ENCODE measurements at places on chromosomes 3 and 15.

- no peak for DNase-seq
These were observed 74.8 kb upstream of the POLG start for GRCh38 chr15:89409184-89410038.

GRCh38 chr15:78110096-78110495 is 17.7 kb downstream of the SH2D7 start:
- no peak for DNase-seq

GRCh38 chr15:40087991-40088928 is 20.4 kb downstream of the BMF start:
- no peak for DNase-seq

DNA sequence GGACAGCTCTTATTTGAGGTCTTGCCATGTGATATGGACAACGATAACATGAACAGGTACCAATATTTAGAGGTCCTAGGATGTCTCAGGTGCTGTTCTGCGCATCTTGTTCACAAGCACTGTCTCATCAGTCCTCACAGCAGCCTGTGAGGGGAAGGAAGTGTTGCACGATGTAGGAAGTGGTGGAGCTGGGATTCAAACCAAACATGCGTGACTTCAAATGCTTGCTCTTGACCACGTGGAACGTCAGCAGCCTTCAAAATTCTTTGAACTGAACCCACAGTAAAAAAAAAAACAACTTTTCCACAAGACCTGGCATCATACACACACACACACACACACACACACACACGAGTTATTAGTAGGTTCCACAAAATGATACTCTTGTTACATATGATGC is 153.4 kb upstream of the SMAD3 start:
- no peak for DNase-seq

DNA sequence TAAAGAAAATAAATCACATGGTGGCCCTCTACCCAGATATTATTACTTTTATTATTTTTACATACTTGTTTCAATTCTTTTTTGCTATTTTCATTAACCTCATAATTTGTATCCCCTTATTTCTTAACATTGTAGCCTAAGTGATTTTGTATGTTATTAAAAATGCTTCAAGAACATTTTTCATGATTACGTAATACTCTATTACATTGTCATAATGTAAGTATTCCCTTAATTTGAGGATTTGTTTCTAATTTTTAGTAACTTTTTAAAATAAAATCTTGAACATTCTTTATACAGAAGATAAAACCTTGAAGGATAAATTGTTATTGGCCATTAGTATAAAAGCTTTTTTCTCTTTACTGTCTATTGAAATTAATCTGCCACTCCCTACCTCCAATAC is 89.0 kb downstream of the DCUN1D1 start:
- DNase-seq = no peak

DNA sequence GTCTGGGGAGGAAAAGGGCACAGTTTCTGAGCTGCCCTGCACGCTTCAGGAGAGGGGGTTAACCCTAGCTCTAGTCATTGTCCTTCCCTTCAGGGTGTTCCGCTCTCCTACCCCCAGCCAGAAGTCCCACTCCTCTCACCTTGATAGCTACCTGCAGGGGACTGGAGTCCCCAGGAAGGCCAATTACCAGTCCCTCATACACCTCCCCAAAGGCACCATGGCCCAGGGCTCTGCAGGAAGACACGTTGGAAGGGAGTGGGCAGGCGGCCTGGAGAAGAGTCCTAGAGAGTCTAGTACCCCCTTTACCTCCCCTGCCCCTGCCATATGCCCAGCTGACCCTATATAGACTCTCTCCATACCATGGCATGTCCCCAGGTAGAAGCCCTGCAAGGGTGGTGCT is 7.9 kb downstream of the LTK start:
- DNase-seq = no peak

DNA sequence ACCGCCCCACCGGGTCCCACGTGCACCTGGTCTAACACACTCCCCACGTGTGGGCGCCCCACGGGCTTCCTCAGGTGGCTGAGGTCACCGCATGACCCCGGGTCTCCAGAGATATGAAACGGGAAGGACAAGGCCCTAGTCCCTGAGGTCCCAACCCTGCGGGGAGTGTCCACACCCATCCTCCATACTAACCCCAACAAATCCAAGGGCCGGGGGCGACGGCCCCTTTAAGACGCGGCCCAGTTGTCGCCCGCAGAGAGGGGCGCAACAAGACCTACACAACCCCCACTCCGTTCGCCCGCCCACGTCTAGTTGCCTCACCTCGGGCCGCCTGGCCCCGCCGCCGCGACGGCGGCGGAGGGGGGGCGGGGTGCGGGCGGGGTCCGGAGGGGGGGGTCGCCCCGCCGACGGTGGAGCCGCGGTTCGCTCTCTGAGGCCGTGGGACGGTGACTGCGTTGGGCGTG is 396 bp downstream of the INO80 start:
- no peak for DNase-seq

DNA sequence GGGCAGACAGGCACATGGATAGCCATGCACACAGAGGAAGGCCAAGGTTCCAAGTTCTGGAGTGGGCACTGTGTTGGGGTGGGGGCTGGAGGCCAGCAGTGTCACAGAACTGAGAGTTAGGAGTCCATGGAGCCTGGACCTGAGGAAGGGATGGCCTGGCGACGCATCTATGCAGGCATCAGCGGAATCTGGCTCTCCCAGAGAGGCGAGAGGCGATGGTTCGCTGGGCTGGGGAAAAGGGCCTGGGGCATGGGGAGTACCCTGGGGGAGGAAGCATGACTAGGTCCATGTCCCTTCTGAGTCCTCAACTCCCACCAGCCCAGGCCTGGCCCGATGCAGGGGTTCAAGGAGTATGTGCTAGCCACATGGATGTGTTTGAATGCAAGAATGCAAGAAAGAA is 192.8 kb upstream of the LINGO1 start:
- DNase-seq = no peak

GRCh38 chr15:99537344-99537743 is 28.4 kb upstream of the MEF2A start:
- no peak for DNase-seq

- no peak for DNase-seq
These were observed 166.9 kb upstream of the ROBO2 start for GRCh38 chr3:76872999-76873398.

DNA sequence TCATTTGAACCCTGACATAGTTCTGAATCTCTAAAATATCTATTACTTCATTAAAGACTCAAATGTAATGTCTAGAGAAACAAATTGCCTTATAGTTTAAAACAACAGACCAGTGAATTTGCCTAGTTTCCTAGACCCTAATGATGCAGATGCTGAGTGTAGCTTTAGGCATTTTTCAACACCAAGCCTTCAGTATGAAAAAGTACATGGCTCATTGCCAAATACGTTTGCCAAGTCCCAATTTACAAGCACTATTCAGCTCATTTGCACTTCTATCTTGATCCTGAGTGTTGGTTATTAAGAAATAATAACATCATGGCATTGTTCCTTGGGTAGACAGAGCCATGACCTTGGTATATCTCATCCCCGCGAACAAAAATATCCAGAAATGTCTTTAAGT is 46.8 kb downstream of the EOMES start:
- no peak for DNase-seq

DNA sequence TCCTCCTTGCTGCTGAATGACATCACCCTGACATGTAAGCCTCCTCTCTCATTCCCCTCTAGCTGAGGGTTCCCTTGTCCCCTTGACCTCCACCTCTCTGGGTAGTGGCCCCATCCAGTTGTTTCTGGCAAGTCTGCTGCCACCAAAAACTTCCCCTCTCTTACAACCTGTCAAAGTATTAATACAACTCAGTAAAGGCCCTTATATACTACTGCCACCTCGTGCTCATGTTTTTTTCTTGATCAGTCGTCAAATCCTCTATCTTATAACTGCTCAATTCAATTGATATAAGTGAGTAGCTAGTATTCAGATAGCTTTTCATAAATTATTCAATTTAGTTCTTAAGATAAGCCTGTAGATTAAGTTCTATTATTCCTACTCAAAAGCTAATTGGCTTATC is 249.6 kb downstream of the MBNL1 start:
- no peak for DNase-seq

DNA sequence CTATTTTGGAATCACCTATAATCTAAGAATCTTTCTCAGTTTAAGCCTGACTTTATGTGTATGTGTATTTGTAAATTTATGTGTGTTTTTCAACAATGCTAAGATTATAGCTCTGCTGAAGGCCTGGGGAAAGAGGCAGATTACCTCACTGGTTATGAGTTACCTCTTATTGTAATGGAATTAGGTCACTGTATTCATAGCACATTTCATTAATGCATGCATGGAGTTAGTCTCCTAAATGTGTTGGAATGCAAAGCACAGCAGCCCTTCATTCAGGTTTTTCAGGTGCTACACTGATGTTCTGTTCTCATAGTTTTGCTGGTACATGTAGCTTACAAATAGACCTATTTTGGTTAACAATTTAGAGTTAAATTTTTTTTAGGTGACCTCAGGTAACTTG is 9.5 kb downstream of the GPR87 start:
- DNase-seq = no peak

GRCh38 chr3:36904641-36905040 is 40.2 kb downstream of the TRANK1 start:
- DNase-seq = no peak

GRCh38 chr3:13836658-13837587 is 42.9 kb downstream of the WNT7A start:
- DNase-seq = no peak

GRCh38 chr3:132284781-132285619 is 32.2 kb upstream of the ACP3 start:
- no peak for DNase-seq

DNA sequence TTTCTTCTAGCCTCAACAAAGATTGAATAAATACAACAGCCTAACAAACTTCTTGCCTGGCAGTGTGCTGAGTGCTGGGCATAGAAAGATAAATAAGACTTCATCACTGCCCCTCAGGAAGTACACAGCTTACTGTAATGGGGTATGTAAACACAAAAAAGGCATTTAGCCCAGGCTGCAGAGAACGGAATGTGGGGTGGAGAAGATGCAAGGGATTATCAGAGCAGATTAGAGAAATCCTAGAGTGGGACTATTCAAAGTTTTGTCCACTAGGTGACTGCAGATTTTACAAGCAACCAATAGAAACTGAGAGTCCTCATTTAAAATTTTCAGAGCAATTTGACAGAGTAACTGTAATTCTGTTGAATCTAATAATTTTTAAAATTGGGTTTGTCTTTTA is 35.4 kb upstream of the TSC22D2 start:
- DNase-seq = no peak

GRCh38 chr3:103653996-103654395 is 1219.2 kb downstream of the ZPLD1 start:
- no peak for DNase-seq

DNA sequence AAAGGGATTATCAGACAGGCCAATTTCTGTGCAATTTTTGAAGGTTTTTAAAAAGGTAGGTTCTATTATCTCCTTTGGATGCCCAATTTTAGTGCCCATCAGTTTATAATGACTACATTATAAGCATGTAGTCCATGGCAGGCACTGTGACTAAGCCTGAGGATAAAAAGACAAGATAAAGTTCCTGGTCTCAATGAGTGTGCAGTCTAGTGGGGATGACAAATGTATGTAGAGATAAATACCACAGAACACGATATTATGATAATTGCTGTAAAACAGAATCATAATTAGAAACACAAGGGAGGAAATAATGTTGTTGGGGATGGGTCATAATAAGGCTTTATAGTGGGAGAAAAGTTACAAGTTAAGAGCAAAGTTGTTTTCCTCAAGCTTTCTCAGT is 163.1 kb downstream of the ZNF385D start:
- DNase-seq = no peak

DNA sequence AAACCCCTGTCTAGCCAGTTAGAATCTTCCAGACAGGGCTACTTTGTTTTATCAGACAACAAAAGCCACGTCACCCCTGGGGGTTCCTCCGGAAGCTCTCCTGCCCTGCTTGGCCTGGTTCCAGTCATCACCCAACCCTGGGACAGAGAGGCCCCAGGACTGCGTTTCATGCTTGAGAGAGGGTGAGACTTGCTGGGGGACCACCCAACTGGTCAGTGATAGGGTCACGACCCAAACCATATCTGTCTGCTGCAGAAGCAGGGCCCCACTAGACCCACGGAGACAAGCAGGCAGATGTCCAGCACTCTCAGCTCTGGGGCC is 1.2 kb downstream of the NT5DC2 start:
- no peak for DNase-seq

DNA sequence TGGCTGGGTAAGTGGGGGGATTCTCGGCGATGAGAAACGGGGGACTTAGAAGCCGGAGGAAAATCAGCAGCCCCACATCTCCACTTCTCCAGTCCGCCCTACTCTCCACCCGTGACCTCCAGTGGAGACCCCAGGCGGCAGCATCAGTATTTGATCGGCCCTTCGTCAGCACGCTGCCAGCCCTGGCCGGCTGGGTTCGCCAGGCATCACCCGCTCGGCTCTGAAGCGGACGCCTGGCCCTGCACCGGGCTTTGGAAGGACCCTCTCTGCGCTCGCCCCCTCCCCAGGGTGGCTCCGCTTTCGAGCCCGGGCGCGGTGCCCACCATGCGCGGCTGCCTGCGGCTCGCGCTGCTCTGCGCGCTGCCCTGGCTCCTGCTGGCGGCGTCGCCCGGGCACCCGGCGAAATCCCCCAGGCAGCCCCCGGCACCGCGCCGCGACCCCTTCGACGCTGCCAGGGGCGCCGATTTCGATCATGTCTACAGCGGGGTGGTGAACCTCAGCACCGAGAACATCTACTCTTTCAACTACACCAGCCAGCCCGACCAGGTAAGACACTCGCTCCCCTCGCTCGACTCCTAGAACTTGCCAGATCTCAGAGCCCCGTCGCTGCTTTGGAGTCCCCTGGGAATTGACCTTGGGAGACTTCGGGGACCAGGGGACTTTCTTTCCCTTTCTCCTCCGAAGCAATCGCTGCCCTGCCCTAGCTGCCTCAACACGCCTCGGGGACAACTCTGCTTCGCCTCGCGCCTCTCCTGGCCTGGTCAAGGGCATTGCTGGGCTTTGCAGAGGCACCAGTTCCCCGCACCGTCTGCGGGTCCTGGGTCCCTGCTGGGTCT is 561 bp downstream of the SIDT1 start:
- no peak for DNase-seq

DNA sequence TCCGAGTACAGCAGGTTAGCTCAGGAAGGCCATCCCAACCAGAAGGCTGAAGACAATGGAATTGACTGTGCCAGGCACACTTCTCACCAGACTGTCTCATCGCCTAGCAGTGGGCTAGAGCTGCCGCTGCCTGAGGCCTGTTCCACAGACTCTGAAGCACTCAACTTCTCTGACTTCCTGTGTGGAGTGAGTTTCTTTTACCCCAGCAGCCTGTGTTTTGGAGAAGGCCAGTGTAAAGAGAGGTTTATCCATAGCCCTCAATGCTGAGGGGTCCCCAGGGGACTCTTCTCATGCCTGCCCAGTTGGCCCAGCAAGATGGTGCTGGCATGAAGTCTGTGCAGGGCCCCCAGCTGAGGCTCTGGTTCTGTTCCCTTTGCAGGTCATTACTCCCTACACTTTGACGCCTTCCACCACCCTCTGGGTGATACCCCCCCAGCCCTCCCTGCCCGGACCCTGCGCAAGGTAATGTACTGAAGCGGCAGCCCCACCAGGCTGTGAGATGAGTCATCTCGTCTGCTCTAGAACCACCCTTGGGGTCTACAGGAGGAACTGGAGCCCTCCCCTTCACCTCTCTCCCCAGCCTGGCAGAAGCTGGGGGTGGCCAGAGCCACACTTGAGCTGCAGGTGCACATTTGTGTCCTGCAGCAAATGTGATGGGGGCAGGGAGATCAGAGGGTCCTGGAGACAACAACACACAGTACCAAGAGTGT is 5.2 kb upstream of the MANF start:
- no peak for DNase-seq
